WTC11 (cell line): ENCODE measurements at places on chromosomes 1 and 21. TPM values are rescaled to one million over a fixed set of nuclear protein-coding genes. Genes with fewer than 3 reads are reported as not detected.

The FAM163A gene
- 0.07 to 0.09 TPM (median 0.07 TPM) in 3 replicates for total RNA-seq

- H3K36me3 ChIP-seq: peaks cover 23% of the 10 kb centered on the region
- H3K27ac ChIP-seq: no peak overlapping the region
- DNase-seq: no peak
- no peak overlapping the region for H3K4me3 ChIP-seq
- H3K27me3 ChIP-seq: peaks cover 12% of the 10 kb centered on the region
Observed at GRCh38 chr1:15308135-15308534, 61.1 kb downstream of the FHAD1 start.

The CNIH3 gene
- total RNA-seq: 5.0 to 8.1 TPM (median 5.8 TPM) in 3 replicates

The LIX1L gene
- 3.0 to 3.8 TPM (median 3.8 TPM) in 3 replicates for total RNA-seq

The ALX3 gene
- 0.09 to 0.15 TPM in 2 of 3 replicates, not detected in the other for total RNA-seq

- peaks cover 2% of the 10 kb centered on the region; the same call in 1 of the 2 replicates for H3K36me3 ChIP-seq
- no peaks in the 10 kb centered on the region for H3K27me3 ChIP-seq
- no peak overlapping the region for H3K27ac ChIP-seq
- DNase-seq: no peak
Observed at GRCh38 chr1:95086949-95087533, 14.3 kb upstream of the ALG14 start.

GRCh38 chr1:183968386-183968785 is 69.1 kb downstream of the COLGALT2 start:
- H3K4me3 ChIP-seq: no peak overlapping the region
- no peaks in the 10 kb centered on the region for H3K36me3 ChIP-seq
- no peak overlapping the region for H3K27ac ChIP-seq
- no peaks in the 10 kb centered on the region for H3K4me1 ChIP-seq
- DNase-seq: no peak

The LCE1B gene
- total RNA-seq: not detected in 3 replicates

- H3K27ac ChIP-seq: peak overlapping the region; percentile 84
- peaks cover 26% of the 10 kb centered on the region for H3K4me1 ChIP-seq
- H3K27me3 ChIP-seq: no peaks in the 10 kb centered on the region
- no peak for DNase-seq
Observed at GRCh38 chr1:26705788-26706311, 10.0 kb downstream of the ARID1A start.

The TIAM1 gene
- total RNA-seq: 25.2 to 28.7 TPM (median 28.2 TPM) in 3 replicates

- H3K4me1 ChIP-seq: no peaks in the 10 kb centered on the region
- DNase-seq: no peak
- no peaks in the 10 kb centered on the region for H3K36me3 ChIP-seq
- no peak overlapping the region for H3K27ac ChIP-seq
Observed at GRCh38 chr1:31678681-31679080, 25.1 kb downstream of the COL16A1 start.

- no peaks in the 10 kb centered on the region for H3K36me3 ChIP-seq
- no peak overlapping the region for H3K4me3 ChIP-seq
- no peak for DNase-seq
- no peaks in the 10 kb centered on the region for H3K27me3 ChIP-seq
- no peak overlapping the region for H3K27ac ChIP-seq
Observed at GRCh38 chr1:103122983-103123720, 14.8 kb upstream of the COL11A1 start.

DNA sequence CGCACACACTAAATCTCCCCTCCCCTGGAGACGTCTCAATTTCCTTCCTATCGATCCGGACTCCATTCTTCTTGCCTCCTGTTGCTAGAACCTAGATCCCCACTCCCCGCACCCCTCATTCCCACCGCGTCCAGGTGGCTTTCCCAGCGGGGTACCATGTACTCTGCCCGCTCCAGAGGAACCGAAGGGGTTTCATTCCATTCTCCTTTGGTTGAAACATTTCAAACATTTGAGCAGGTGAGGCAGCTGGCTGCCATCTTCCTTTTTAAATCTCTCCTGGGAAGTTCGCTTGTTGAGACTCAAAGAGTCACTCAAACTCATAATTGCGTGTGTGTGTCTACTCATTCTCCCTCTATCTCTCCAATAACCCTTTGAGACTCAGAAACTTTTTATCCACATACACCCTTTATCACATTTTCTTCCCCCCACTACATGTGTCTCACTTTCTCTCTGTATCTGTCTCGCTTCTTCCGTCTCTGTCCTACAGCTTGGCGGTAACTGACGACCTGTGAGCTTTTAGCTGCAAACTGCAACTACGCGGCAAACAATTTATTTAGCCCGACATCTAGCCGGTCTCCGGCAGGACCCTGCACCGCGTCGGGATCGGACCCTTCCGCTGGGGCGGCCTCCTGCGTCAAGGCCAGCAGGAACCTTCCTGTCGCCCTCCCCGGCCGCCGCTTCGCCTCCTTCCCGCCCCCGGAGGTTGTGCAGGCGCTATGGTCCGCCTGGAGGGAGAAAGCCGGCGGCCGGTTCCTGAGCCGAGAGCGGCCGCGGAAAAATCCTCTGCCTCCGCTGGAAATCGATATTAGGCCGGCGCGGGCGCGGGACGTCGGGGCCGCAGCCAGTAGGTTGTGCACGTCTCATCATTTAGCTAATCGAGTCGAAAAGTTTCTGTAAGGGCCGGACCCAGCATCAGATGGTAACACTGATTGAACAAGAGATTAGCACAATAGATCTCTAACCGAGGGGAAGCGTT is 3.0 kb upstream of the FOXD3 start:
- peak; percentile 51 for DNase-seq
- no peaks in the 10 kb centered on the region for H3K36me3 ChIP-seq
- peaks cover 27% of the 10 kb centered on the region for H3K27me3 ChIP-seq
- peak overlapping the region; percentile 94 for H3K4me3 ChIP-seq

- peak overlapping the region; percentile 77 for H3K4me3 ChIP-seq
- DNase-seq: no peak
- peak overlapping the region; percentile 79; the same call in 1 of the 2 replicates for H3K27ac ChIP-seq
- peaks cover 44% of the 10 kb centered on the region for H3K4me1 ChIP-seq
- peaks cover under 1% of the 10 kb centered on the region; the same call in 1 of the 2 replicates for H3K36me3 ChIP-seq
Observed at GRCh38 chr1:1892079-1892762, 1.3 kb upstream of the GNB1 start.

DNA sequence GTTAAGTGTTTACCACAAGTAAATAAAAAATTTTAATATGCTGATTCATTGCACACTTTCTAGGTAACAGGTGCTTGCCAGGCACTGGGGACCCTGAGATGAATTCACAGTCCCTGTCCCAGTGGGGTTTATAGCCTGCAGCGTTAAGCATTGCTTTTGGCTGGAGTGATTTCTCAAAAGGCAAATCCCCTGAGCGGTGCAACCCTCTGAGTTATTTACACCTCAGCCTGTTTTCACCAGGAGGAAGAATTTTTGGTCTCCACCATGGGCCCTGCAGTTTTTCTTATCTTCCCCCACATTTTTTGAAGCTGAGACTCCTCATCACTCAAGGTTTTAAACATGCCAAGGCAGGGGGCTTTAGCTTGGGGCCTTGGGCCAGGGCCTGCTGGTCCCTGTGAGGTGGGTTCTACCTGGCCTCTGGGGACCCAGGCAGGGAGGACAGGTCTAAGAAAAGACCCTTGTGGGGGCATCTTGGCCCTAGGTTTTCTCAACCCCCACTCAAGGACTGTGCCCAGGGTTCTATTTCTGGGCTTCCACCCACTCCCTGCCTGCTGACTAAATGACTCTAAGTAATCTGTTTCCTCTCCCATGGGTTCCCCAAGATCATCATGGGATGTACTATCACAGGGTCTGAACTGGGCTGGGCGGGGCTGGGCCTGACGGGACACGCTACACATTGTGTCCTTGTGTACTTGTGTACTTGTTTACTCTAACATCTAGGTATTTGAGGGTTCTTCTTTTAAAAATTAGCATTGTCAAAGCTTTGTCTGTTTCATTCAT is 10.2 kb upstream of the CHIT1 start:
- H3K4me1 ChIP-seq: no peaks in the 10 kb centered on the region
- H3K27me3 ChIP-seq: peaks cover 42% of the 10 kb centered on the region
- H3K36me3 ChIP-seq: peaks cover 21% of the 10 kb centered on the region
- no peak overlapping the region for H3K4me3 ChIP-seq
- no peak overlapping the region for H3K27ac ChIP-seq
